Panc1 (cell line): ENCODE measurements at places on chromosomes 5 and 9.

GRCh38 chr5:59992206-59992605 is 98.7 kb upstream of the PDE4D start:
- no peak for DNase-seq

GRCh38 chr5:90533794-90534193 is 4.4 kb upstream of the LYSMD3 start:
- no peak for DNase-seq

GRCh38 chr9:96858670-96859069 is 4.4 kb upstream of the ZNF782 start:
- DNase-seq = no peak

DNA sequence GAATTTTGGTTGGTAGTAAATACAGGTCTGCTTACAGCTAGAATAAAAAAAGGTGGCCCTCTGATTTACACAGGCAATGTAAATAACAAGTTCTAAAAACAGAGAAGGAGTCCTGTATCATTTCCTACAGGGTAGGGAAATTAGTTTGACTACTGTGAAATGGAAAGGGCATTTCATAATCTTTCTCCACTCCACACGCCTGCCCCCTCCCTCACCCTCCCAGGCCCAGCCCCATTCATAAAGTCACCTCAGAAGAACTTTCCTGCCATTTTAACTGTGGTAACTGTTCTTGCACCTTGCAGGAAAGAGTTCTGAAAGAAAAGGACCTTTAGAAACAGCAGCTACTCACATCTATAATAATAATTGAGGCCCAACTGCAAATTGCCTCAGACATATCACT is 69.7 kb downstream of the MEF2C start:
- DNase-seq = no peak

DNA sequence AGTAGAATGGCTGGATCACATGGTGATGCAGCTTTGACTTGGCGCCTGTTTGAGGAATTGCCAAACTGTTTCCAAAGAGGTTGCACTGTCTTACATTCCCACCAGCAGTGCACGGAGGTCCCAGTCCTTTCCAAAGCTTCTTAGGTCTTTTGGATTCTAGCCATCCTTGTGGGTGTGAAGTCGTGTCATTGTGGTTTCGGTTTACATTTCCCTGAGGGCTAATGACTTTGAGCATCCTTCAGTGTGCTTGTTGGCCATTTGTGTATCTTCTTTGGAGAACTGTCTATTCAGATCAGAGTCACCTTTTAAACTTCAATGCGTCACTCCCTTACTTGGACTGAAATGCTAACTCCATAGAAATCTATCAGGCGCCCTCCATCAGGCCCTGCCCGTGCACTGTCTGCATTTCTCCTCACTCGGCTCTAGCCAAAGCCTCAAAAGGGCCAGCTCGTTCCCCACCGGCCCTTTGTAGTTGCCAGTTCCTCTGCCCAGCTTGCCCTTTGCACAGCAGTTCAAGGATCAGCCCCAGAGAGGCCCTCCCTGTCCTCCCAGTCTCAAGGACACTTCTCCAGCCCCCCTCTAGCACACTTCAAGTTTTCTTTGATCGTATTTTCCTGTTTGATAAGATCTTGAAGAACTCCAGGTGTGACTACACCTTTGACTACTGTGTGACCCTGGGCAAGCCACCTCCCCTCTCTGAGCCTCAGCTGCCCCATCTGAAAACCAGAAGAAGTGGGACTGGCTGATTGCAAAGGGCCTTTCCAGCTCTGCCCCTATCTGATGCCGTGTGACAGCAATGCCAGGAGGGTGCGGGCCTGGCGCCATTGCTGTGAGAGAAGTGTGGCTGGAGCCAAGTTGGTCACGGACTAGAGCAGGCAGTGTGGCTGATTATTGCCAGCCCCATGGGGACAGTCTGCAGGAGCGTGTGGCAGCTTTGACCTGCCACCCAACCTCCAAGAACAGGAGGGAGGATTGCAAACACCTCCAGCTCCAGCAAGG is 5.6 kb downstream of the HRH2 start:
- DNase-seq = no peak
